ENCODE measurements at places on chromosomes 3 and 15. TPM values are rescaled to one million over a fixed set of nuclear protein-coding genes. Genes with fewer than 3 reads are reported as not detected.

The HTR3E gene
- polyA plus RNA-seq = not detected

The TMCC1 gene
- 20.1 TPM for polyA plus RNA-seq

The TMEM202 gene
- polyA plus RNA-seq = not detected

The ARIH1 gene
- 78.0 TPM for polyA plus RNA-seq

The GNL3 gene
- polyA plus RNA-seq = 103 TPM

The FAM219B gene
- polyA plus RNA-seq = 10.2 TPM
